Endothelial cell of coronary artery (primary cell): ENCODE measurements at places on chromosomes 7 and 10. TPM values are rescaled to one million over a fixed set of nuclear protein-coding genes. Genes with fewer than 3 reads are reported as not detected.

The HOXA9 gene
- total RNA-seq, result 0.81 and 2.1 TPM in 2 replicates

The FAM25A gene
- total RNA-seq, result not detected in 2 replicates

The AS3MT gene
- 0.09 and 1.5 TPM in 2 replicates for total RNA-seq

The ABCA13 gene
- total RNA-seq, result 0.09 TPM in 1 of 2 replicates, not detected in the other

The HILPDA gene
- total RNA-seq, result 11.1 and 17.1 TPM in 2 replicates

The SLC26A5 gene
- not detected in 2 replicates for total RNA-seq

The MKI67 gene
- total RNA-seq, result 8.1 and 19.0 TPM in 2 replicates

The CAMK2B gene
- total RNA-seq, result 0.28 and 3.1 TPM in 2 replicates

The REPIN1 gene
- total RNA-seq, result 46.1 and 51.0 TPM in 2 replicates

The CUZD1 gene
- total RNA-seq, result 0.54 and 1.0 TPM in 2 replicates

The PHYH gene
- total RNA-seq, result 5.8 and 7.9 TPM in 2 replicates

The ACBD7 gene
- 1.4 and 1.9 TPM in 2 replicates for total RNA-seq

The JCAD gene
- 44.5 and 52.4 TPM in 2 replicates for total RNA-seq

The TAS2R3 gene
- 1.2 and 1.3 TPM in 2 replicates for total RNA-seq

The ANKRD30A gene
- total RNA-seq, result not detected in 2 replicates

The PAPOLB gene
- under 0.01 and 0.09 TPM in 2 replicates for total RNA-seq

The CALCR gene
- total RNA-seq, result not detected in 2 replicates

The ENO4 gene
- under 0.01 and 0.28 TPM in 2 replicates for total RNA-seq

The TBATA gene
- not detected in 2 replicates for total RNA-seq

The VAX1 gene
- total RNA-seq, result not detected in 2 replicates

The HOXA11 gene
- total RNA-seq, result 0.09 and 0.47 TPM in 2 replicates

The SLC29A4 gene
- total RNA-seq, result 1.6 and 2.3 TPM in 2 replicates

The TAS2R4 gene
- total RNA-seq, result 0.85 and 0.90 TPM in 2 replicates

The RAMP3 gene
- total RNA-seq, result not detected in 2 replicates

The ABCF2 gene
- total RNA-seq, result 59.9 and 72.9 TPM in 2 replicates

The LIPN gene
- not detected in 2 replicates for total RNA-seq

The NPSR1 gene
- not detected in 2 replicates for total RNA-seq

The DEPP1 gene
- total RNA-seq, result 237 and 266 TPM in 2 replicates

The SPDYE5 gene
- not detected in 2 replicates for total RNA-seq

The INA gene
- 0.18 and 0.19 TPM in 2 replicates for total RNA-seq

The IL2RA gene
- total RNA-seq, result not detected in 2 replicates

The ANKRD7 gene
- 0.18 and 0.19 TPM in 2 replicates for total RNA-seq

The NRP1 gene
- 204 and 265 TPM in 2 replicates for total RNA-seq

The UCN3 gene
- not detected in 2 replicates for total RNA-seq
